ENCODE measurements at places on chromosomes 4 and X. TPM values are rescaled to one million over a fixed set of nuclear protein-coding genes. Genes with fewer than 3 reads are reported as not detected.

The CXCL6 gene
- total RNA-seq, result 3.1 TPM

The PI4K2B gene
- 16.0 TPM for total RNA-seq

The RBBP7 gene
- total RNA-seq, result 73.8 TPM

The MAD2L1 gene
- 0.31 TPM for total RNA-seq

GRCh38 chr4:85725721-85726170 lies 250.8 kb downstream of the ARHGAP24 start:
- no peak for DNase-seq

DNA sequence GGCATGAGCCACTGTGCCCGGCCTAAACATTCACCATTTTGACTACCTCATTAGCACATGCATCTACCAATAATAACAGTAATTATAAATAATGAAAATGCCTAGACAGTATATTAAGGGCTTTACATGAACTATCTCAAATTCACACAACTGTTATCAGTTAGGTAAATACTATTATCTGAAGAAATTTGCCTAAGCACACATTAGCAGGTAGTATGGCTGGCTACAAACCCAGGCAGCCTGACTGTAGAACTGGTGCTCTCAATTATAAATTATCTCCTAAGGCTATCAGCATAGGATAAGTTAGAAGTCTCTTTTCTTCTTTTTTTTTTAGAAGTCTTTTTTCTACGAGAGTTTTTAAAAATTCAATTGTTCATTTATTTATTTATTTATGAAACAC lies 14.1 kb upstream of the CXorf38 start:
- DNase-seq, result no peak

- DNase-seq, result no peak
These were observed 4.0 kb downstream of the SLC2A9 start for GRCh38 chr4:10017037-10017893.
